ENCODE measurements at places on chromosomes 1 and 21.

GRCh38 chr1:174204697-174205308 lies 45.5 kb downstream of the RABGAP1L start:
- DNase-seq: peak; percentile 77

DNA sequence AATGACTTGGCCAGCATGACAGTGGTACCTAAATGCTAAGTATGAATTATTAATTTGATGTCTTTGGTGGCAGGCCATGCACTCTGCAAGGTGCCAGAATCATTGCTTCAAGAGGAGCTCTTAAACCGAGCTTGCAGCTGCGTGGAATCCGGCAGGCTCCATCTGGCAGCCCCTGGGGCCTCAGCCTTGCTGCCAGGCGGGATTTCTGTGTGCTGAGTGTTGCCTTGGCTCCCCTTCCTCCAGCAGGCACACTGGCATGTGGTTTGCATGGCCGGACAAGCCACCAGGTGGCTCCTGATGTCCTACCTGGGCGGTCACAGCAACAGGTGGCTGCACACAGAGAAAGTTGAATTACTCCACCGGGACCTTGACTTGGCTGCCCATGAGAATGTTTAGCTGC lies 155.4 kb downstream of the URB2 start:
- DNase-seq: no peak

DNA sequence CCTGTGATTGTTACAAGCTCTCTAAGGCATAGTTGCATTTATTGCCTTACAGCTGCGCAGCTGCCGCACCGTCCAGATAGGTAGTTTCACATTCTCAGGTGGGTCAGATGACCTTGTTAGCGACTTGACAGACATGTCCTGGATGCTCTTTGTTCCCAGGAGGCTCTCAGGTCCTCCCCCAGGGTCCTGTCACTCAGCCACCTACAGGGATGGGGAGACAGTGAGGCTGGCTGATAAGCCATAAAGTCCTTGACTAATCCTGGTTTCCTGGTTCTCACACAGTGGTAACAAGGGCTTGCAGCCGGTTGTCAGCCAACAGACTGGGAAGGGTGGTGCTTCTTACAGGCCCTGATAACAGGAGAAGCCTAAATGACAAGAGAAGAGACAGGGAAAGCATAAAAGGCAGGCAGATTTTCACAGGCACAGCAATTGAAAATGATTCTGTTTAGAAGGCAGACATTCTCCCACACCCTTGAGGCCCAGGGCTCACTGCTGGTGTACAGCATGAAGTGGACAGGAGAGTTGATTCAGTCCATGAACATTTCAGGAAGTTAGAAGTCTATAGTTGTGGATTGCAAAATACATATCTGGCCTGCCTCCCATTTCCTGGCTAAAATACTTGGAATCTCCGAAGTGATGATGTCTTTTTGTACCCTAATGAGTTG lies 2.9 kb downstream of the ARF1 start:
- DNase-seq: no peak

DNA sequence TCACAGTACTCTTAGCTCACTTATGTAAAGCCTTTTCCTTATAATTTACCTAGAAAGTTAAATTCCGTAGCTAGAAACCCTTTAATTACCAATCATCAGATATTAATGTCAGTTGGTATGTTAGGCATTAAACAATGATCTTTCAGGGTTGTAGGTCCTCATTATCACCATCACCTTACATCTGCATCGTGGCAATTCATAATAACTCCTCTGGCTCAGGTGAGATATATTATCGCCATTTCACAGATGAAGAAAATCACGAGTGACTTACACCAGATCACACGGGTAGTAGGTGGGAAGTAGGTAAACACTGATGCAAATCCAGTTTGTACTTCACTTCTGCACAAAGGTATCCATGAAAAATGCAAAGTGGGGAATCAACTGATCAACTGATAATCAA lies 639 bp downstream of the NUP133 start:
- no peak for DNase-seq

DNA sequence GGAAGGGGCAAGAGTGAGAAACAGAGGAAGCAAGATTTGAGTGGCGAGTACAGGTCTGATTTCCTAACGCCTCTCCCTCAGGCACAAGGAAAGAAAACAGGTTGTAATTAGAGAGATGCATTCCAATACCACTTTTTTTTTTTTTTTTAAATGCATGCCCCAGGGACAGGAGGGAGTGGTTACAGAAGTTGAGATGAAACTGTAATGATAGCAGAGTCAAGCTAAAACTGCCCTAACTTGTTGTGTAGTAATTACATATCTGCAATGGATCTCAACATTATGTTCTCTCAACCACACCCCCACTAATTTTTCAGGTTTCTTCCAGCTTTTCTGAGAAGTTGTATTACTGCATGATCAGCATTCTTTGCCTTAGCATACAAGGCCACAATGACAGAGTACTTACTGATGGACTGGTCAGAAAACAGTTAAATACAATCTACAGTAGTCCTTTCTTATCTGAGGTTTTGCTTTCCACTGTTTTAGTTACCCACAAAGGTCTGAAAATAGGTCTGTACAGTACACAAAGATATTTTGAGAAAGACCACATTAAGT lies 5.5 kb downstream of the ETV3 start:
- no peak for DNase-seq

All from activated CD4-positive, alpha-beta T cell treated with anti-CD3 and anti-CD28 coated beads, Interleukin-2, amount 50 U/mL, for 16 hours (primary cell).